ENCODE measurements at places on chromosomes 11 and 22. TPM values are rescaled to one million over a fixed set of nuclear protein-coding genes. Genes with fewer than 3 reads are reported as not detected.

Gene NPAS4
- total RNA-seq = not detected

Gene TPBGL
- not detected for total RNA-seq

Gene TIMP3
- total RNA-seq = 62.1 TPM

Gene SYTL2
- total RNA-seq = 18.8 TPM

Gene HOATZ
- not detected for total RNA-seq

Gene TNNT3
- total RNA-seq = 0.15 TPM

Gene FANCF
- 2.6 TPM for total RNA-seq

Gene TREH
- 0.08 TPM for total RNA-seq

Gene VPREB3
- total RNA-seq = not detected

Gene FGF4
- not detected for total RNA-seq

Gene CASP4
- total RNA-seq = 117 TPM

Gene SLN
- not detected for total RNA-seq

All from smooth muscle cell of the coronary artery (primary cell).